ENCODE measurements at places on chromosomes 7 and 10.

DNA sequence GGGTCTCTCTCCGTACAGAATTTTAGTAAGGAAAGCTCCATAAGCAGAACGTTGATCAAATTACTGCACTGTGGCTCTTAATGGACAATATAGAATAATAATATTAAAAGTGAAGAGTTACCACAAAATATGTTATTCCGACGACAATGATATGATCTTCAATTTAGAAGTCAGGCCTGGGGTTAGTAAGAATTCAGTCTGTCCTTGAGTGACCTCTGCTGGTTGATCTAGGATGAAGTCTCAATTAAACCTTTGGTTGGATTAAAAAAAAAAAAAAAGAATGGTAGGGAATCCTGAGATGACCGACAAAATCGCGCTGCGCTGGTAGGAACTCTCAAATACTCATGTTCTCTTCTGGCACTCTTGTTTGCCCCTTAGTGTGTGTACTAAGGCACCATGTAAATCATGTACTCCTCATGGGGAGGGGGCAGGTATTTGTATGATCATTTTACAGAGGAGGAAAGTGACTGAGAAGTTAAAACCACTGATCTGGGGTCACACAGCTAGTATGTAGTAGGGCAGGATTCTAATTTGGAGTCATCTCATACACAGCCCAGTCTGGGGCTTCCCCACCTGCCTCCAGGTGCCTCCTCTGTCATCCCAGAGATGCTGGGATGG is 161.3 kb upstream of the NPVF start:
- DNase-seq = peak; percentile 34

DNA sequence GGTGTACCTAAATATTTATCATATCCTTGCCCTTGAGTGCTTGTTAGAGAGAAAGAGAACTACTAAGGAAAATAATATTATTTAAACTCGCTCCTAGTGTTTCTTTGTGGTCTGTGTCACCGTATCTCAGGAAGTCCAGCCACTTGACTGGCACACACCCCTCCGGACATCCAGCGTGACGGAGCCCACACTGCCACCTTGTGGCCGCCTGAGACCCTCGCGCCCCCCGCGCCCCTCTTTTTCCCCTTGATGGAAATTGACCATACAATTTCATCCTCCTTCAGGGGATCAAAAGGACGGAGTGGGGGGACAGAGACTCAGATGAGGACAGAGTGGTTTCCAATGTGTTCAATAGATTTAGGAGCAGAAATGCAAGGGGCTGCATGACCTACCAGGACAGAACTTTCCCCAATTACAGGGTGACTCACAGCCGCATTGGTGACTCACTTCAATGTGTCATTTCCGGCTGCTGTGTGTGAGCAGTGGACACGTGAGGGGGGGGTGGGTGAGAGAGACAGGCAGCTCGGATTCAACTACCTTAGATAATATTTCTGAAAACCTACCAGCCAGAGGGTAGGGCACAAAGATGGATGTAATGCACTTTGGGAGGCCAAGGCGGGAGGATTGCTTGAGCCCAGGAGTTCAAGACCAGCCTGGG is 11.4 kb downstream of the SERPINE1 start:
- DNase-seq = no peak

DNA sequence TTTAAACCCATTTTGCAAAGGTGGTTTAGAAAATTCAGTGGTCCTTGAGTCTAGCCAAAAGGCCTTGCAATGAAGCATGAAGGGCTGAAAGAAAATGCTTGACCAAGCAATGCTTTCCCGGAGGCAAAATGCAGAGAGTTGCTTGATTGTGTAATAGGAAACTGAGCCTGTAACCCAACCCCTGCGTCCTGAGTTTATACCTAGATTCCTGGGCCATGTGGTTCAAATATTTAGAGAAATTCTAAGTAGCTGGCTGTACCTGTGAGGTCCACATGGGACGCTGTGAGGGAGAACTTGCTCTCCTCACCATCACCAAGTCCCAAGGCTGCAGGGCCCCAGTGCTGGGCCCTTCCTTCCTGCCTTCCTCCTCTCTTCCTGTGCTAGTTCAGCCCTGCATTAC is 45.7 kb downstream of the CXCL12 start:
- DNase-seq = no peak

GRCh38 chr10:90407131-90407530 is 450.7 kb downstream of the HTR7 start:
- DNase-seq = no peak

GRCh38 chr7:45033931-45034290 is 33.9 kb downstream of the CCM2 start:
- no peak for DNase-seq

DNA sequence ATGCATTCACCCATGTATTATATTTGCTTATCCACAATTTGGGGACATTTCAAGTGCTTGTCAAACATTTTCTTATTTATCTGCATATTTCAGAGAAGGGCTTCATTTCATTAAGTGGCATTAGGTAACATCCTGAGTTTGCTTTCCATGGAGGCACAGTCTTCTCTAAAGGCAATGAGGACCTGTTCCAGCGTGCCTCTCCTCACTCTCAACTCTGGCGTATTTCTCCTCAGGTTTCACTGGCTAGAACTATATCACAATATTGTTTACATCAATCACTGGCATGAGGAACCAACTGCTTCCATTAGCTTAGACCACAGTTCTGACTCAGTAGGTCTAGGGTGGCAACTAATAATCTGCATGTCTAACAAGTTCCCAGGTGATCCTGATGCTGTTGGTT is 177.2 kb downstream of the TAX1BP1 start:
- no peak for DNase-seq

DNA sequence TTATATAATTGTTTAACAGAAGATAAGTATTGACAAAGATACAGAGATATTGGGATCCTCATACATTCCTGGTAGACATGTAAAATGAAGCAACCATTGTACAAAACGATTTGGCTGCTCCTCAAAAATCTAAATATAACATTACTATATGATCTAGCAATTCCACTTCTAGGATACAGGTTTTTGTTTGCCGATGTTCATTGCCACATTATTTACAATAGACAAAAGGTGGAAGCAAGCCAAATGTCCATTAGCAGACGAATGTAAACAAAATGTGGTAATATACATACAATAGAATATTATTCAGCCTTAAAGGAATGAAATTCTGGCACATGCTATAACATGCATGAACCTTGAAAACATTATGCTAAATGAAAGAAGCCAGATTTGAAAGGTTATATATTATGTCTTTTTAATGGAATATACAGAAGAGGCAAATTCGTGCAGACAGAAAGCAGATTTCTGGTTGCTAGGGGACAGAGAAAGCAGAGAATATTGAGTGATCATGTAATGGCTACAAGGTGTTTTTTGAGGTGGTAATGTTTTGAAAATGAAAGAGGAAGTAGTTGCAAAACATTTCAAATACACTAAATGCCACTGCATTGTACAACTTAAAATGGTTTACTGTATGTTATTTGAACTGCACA is 44.9 kb downstream of the POLR1F start:
- no peak for DNase-seq

- no peak for DNase-seq
Measured at GRCh38 chr7:17319164-17320101, 21.0 kb downstream of the AHR start.

GRCh38 chr7:94160719-94161435 is 156.7 kb upstream of the BET1 start:
- no peak for DNase-seq

- DNase-seq = no peak
Measured at GRCh38 chr10:12186323-12186722, 9.4 kb downstream of the NUDT5 start.

DNA sequence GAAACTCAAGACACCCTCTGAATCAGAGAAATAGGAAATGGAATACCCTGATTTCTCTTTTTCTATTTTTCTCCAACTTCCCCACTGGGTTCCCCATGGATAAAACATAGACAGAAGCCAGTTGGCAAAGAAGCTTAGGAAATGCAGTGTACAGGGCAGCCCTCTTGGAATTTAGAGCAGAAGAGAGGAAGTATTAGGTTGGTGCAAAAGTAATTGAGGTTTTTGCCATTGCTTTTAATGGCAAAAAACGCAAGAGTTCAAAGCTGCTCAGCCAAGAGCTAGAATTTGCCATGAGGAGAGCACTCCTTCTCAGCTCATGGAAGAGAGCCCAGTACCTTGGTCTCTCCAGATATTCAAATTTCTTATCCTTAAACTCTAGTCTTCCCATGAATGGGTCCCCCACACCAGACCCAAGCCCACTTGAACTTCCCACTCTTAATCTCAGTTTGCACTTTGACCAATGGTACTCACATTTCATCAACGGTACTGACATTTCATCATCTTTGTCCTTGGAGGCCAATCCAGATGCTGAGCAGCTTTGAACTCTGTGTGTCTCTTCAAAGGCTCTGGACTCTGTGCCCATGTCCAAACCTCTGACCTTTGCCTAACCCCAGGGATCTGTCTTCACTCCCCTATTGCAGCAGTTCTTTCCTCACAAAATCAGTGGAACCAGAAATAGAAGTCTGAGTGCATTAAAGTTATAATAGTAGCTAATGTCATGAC is 73.2 kb upstream of the PPP1R3C start:
- DNase-seq = no peak

- no peak for DNase-seq
Measured at GRCh38 chr7:1534330-1535099, 4.0 kb downstream of the MAFK start.

DNA sequence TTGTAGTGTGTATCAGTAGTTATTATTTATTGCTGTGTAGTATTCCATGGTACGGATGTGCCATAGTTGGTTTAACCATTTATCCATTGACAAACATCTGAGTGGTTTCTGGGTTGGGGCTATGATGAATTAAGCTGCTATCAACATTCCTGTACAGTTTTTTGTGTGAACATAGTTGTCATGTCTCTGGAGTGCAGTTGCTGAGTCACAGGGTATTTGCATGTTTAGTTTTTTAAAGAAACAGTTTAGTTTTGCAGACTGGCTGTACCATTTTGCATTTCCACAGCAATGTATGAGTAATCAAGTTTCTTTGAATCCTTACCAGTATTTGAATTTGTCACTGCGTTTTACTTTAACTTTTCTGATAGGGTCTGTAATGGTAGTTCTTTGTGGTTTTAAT is 516.7 kb upstream of the CELF2 start:
- DNase-seq = no peak

DNA sequence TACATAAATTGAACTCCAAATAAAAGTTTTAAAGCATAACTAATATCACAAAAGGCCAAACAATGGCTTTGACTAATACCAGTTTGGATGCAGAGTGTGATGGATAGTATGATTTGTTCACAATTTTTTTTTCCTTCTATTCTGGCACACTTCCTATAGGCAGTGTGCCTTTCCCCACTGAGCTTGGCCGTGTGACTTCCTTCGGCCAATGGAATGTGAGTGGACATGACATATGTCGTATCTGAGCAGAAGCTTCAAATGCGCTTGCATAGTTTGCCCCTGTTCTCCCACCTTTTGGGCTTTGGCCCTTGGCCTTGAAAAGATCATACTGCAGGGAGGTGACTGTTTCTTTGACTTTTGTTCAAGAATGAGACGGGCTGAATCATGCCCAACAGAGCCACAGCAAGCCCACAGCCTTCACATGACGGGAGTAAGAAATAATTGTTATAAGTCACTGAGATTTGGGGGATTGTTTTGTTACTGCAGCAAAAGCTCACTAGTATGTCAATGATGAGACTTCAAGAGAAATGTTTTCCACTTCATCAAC is 279.9 kb upstream of the NEBL start:
- no peak for DNase-seq

- DNase-seq = no peak
Measured at GRCh38 chr10:77552252-77552651, 85.4 kb downstream of the KCNMA1 start.

DNA sequence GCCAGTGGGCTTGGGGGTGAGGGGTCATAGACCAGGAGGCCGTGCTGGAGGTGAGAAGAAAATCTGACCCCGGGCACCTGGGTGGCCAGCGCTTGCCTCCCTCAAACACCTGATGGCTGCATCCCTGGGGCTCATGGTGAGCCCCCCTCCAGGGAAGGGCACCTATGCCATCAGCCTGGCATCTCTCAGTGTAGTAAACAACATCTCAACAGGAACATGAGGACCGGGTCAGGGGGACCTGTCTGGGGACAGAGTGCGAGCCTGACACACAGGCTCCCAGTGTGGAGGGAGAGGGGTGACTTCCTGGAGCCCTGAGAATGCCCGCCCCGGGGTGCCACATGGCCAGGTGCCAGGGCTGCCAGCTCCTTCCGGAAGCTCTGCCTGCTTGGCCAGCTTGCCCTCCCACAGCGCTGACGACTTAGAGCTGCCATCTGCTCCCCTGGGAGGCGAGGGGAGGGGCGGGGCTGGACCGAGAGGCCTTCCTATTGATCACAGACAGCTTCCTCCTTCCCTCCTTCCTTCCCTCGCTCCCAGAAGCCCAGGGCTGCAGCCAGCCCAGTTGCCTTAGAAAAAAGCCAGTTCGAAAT is 12.3 kb downstream of the STX1A start:
- no peak for DNase-seq

- DNase-seq = no peak
Measured at GRCh38 chr10:34637418-34637911, 177.6 kb downstream of the PARD3 start.

GRCh38 chr10:93535293-93535692 is 31.2 kb upstream of the FFAR4 start:
- DNase-seq = no peak

GRCh38 chr10:124552691-124553276 is 91.2 kb downstream of the LHPP start:
- no peak for DNase-seq

GRCh38 chr10:103823706-103824272 is 31.6 kb downstream of the SH3PXD2A start:
- DNase-seq = no peak

GRCh38 chr7:151717918-151718317 is 159.0 kb downstream of the PRKAG2 start:
- DNase-seq = no peak

GRCh38 chr10:62008946-62009345 is 107.4 kb downstream of the ARID5B start:
- DNase-seq = no peak

DNA sequence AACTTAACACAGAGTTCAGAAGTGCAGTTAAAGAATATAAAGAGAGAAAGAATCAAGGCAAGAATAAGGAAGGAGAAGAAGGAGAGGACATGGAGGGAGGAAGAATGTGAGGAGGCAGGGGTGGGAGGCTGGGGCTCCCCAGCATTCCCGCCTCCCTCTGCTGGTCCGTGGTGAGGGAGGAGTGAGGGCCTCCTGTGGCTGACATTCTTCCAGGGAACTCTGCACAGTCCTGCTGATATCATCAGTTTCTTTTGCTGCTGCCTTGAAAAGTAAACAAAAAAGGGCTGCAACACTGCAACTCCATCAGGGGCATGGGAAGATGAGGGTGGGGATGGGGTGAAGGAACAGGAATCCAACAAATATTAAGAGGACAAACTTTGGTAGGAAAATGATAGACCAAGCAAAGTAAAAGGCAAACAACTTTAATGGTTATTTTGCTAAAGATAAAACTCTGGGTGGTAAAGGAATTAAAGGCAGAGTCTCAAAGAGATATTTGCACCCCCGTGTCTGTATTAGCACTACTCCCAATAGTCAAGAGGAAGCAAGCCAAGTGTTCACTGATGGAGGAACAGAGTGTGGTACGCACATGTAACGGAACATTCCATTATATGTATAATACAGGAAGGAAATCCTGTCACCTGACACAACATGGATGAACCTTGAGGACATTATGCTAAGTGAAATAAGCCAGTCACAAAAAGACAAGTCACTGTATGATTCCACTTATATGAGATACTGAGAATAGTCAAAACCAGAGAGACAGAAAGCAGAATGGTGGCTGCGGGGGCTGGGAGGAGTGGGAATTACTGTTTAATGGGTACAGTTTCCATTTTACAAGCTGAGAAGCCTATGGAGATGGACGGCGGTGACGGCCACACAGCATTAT is 8.0 kb upstream of the SPOCK2 start:
- DNase-seq = no peak

GRCh38 chr10:123143162-123143824 is 4.6 kb upstream of the HMX2 start:
- DNase-seq = no peak

- DNase-seq = no peak
Measured at GRCh38 chr10:456486-456885, 233.0 kb downstream of the DIP2C start.

All from glomerular endothelial cell (primary cell).